ENCODE measurements at places on chromosomes 16 and 17. TPM values are rescaled to one million over a fixed set of nuclear protein-coding genes. Genes with fewer than 3 reads are reported as not detected.

GRCh38 chr16:57041182-57042156, 50.9 kb upstream of the CPNE2 start:
- H3K36me3 ChIP-seq = peaks cover 61% of the 10 kb centered on the region
- H3K4me3 ChIP-seq = peak overlapping the region; percentile 51
- no peaks in the 10 kb centered on the region for H3K27me3 ChIP-seq
- H3K27ac ChIP-seq = peak overlapping the region; percentile 73
- peak; percentile 88 for DNase-seq
- H3K4me1 ChIP-seq = peaks cover 90% of the 10 kb centered on the region

GRCh38 chr17:44794851-44795413, 35.2 kb downstream of the GJC1 start:
- no peak for DNase-seq
- H3K4me1 ChIP-seq = no peaks in the 10 kb centered on the region

DNA sequence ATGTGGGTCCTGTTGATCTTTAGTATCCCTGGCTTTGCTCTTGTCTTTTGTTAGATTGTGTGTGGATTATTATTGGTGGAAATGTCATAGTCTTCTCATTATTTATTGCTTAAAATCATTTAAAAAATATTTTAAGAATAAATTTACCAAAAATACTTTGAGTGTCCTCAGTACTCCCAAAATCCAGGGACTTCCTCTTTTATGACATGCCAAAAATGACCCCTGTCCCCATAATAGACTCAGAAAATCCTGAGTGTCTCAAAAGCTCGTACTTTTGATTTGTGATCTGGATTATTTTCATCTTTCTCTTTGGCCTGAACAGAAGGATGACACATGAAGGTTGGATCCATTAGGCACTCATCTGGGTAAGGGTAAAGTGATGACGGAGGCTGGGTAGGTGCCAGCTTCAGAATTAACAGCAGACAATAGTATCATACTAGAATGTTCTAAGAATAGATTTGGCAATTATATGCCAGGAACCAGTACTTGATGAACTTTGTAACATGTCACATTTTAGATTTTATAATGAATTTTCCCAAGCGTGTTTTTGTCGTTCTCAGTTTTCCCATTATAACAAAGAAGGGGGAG, 602.2 kb upstream of the CDH8 start:
- H3K4me3 ChIP-seq = no peak overlapping the region
- H3K4me1 ChIP-seq = no peaks in the 10 kb centered on the region
- no peaks in the 10 kb centered on the region for H3K36me3 ChIP-seq
- H3K27ac ChIP-seq = no peak overlapping the region
- no peaks in the 10 kb centered on the region for H3K27me3 ChIP-seq

GRCh38 chr17:33811984-33812577, 443.0 kb upstream of the CCL2 start:
- H3K4me1 ChIP-seq = no peaks in the 10 kb centered on the region
- no peaks in the 10 kb centered on the region for H3K36me3 ChIP-seq
- no peaks in the 10 kb centered on the region for H3K27me3 ChIP-seq
- DNase-seq = no peak

DNA sequence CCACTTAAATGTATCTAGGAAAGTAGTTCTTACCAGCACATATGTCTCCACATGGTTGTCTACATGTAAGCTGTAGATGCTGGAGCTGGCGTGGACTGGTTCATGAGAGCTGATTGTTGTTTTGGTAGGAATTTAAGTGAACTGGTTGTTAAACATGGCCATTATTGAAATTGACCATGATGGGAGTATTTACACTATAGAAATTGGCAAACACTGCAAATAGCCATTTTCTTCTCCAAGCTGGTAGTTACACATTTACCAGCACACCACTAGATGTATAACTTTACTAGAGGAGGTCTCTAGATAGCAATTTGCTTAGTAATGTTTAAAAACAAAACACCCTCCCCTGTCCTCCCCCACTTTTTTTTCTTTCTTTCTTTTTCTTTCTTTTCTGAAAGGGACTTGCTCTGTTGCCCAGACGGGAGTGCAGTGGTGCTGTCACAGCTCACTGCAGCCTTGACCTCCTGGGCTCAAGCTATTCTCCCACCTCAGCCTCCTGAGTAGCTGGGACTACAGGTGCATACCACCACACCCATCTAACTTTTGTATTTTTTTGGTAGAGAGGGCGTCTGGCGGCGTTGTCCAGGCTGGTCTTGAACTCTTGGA, 24.2 kb downstream of the IGSF6 start:
- H3K4me3 ChIP-seq = no peak overlapping the region
- no peaks in the 10 kb centered on the region for H3K27me3 ChIP-seq
- peaks cover 14% of the 10 kb centered on the region for H3K36me3 ChIP-seq
- DNase-seq = no peak

GRCh38 chr16:55510185-55510805, 1.4 kb downstream of the LPCAT2 start:
- no peaks in the 10 kb centered on the region for H3K36me3 ChIP-seq
- H3K4me3 ChIP-seq = no peak overlapping the region
- no peak for DNase-seq
- H3K4me1 ChIP-seq = no peaks in the 10 kb centered on the region
- peaks cover 3% of the 10 kb centered on the region for H3K27me3 ChIP-seq

DNA sequence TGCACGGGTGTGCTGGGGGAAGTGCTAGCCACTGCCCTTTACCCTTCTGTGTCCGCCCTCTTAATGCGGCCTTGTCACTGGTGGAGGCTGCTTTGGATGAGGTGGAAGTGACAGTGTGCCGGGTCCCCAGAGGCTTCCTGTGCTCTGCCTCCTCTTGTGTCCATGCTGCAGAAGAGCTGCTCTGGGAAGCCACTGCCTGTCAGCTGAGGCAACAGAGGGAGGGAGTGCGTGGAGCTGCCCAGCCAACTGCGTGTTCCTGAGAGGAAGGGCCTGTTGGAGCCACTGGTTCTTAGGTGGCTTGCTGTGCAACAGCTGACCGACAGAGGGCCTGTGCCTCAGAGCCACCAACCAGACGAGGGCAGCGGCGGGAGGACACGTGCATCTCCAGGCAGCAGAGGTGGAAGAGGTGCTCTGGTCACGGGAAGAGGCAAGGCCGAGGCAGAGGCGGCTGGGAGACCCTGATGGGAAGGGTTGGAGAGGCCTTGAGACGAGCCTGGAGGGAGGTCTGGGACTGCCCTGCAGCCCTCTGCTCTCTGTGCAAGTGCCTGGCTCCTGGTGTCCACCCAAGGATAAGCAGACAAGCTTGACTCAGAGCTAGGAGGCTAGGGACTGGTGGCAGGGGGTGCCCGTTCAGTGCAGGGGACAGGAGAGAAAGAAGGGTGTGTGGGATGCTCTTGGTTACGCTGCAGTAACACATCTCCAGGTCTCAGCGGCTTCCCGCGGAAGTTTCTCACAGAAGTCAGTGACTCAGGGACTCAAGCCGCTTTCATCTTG, 25.4 kb downstream of the B9D1 start:
- no peaks in the 10 kb centered on the region for H3K27me3 ChIP-seq
- no peak overlapping the region for H3K4me3 ChIP-seq
- H3K27ac ChIP-seq = no peak overlapping the region
- no peaks in the 10 kb centered on the region for H3K36me3 ChIP-seq
- no peaks in the 10 kb centered on the region for H3K4me1 ChIP-seq

GRCh38 chr17:4167786-4168185, 24.8 kb downstream of the CYB5D2 start:
- peaks cover 79% of the 10 kb centered on the region for H3K36me3 ChIP-seq
- H3K4me3 ChIP-seq = no peak overlapping the region
- no peaks in the 10 kb centered on the region for H3K27me3 ChIP-seq
- DNase-seq = peak; percentile 16
- no peaks in the 10 kb centered on the region for H3K4me1 ChIP-seq
- H3K27ac ChIP-seq = no peak overlapping the region

DNA sequence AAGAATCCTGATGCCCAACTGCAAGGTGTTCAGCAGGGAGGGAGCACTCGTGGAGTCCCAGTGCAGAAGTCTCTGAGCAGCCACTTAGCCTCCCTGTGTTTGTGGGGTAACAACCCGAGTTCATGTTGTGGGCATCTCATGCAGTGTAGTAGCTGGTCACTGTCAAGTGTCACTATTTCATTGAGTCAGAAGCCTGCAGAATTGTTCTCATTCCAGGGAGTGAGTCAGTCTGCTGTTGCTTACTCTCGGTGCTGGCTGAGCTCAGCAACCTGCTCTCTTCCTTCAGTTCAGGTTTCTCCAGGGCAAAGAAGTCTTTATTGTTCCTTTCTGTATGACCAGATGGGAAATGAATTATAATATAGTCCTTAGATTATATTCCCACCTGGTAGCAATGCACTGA, 24.1 kb downstream of the HMOX2 start:
- no peak for DNase-seq
- H3K27me3 ChIP-seq = no peaks in the 10 kb centered on the region
- no peak overlapping the region for H3K27ac ChIP-seq
- no peak overlapping the region for H3K4me3 ChIP-seq
- peaks cover 12% of the 10 kb centered on the region for H3K36me3 ChIP-seq

DNA sequence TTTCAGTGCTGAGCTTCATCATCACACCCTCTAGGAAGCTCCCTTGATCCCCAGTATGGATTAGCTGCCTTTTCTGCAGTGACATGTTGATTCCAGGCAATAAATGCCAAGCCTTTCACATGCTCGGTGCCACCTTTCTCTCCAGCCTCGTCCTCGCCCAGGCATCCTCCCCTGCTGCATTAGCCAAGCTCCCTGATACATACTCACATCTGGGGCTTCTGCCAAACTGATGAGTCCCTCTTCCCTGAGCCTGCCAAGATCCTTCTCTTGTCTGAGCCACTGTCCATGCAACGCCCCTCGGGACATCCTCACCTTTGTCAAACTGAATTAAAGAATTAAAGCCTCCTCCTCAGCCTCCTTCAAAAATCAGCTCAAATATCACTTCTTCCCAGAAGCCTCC, 538.5 kb upstream of the CDH11 start:
- no peak overlapping the region for H3K4me3 ChIP-seq
- H3K4me1 ChIP-seq = no peaks in the 10 kb centered on the region
- no peaks in the 10 kb centered on the region for H3K27me3 ChIP-seq
- no peak for DNase-seq

- H3K4me1 ChIP-seq = peaks cover 7% of the 10 kb centered on the region
- peaks cover 3% of the 10 kb centered on the region for H3K27me3 ChIP-seq
- H3K36me3 ChIP-seq = no peaks in the 10 kb centered on the region
- no peak for DNase-seq
- H3K27ac ChIP-seq = no peak overlapping the region
- H3K4me3 ChIP-seq = no peak overlapping the region
These were observed 5.4 kb downstream of the FSCN2 start for GRCh38 chr17:81533339-81534141.

DNA sequence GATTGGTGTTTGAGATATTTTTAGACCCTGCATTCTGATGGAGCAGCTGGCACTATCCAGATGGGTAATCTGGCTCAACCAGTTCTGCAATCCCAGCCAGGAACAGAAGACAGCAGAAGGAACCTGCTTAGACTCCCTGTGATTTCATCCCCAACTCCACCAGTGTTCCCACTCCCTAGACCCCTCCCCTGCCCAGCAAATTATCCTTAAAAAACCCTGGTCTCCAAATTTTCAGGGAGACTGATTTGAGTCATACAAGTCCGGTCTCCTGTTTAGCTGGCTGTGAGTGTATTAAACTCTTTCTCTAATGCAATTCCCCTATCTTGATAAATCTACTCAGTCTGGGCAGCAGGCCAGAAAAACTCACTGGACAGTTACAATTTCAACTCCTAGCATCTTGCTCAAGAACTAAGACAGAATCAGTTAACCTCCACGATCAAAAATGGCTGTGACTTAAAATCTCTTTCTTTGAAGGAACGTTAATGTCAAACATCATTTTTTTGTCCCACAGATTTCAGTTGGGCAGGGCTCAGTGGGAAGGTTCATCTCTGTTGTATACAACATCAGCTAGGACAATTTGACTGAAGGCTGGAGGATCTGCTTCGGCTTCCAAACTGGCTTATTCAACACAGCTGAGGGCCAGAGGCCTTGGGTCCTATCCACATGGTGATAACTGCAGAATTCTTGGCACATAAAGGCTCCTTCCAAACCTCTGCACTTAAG, 4.9 kb upstream of the RBL2 start:
- no peak for DNase-seq
- H3K36me3 ChIP-seq = no peaks in the 10 kb centered on the region
- H3K4me3 ChIP-seq = no peak overlapping the region
- peaks cover 7% of the 10 kb centered on the region for H3K4me1 ChIP-seq
- no peak overlapping the region for H3K27ac ChIP-seq
- no peaks in the 10 kb centered on the region for H3K27me3 ChIP-seq

- no peak for DNase-seq
- H3K4me3 ChIP-seq = peak overlapping the region; percentile 94
- no peaks in the 10 kb centered on the region for H3K27me3 ChIP-seq
- H3K36me3 ChIP-seq = peaks cover 4% of the 10 kb centered on the region
These were observed 317 bp downstream of the TEFM start for GRCh38 chr17:30905742-30906100.

DNA sequence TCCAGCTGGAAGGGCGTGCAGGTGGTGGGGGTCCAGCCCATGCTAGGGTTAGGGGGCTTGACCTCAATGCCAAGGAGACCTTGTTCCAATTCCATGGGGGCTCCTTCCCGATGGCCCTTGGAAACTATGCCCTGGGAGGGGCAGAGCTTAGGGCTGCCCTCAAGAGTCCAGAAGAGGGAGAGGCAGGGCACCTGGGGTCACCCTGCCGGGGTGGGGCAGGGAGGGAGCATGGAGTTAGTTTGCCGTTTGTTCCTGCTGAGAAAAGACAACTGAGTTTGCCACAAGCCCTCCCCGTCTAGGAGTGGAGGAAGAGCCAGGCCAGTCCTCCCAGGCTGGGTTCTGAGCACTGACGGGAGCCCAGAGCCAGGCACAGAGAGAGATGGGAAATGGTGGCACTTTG, 21.4 kb downstream of the MMP15 start:
- H3K27me3 ChIP-seq = no peaks in the 10 kb centered on the region
- no peak overlapping the region for H3K27ac ChIP-seq
- H3K4me3 ChIP-seq = no peak overlapping the region
- no peak for DNase-seq
- no peaks in the 10 kb centered on the region for H3K36me3 ChIP-seq

- H3K36me3 ChIP-seq = no peaks in the 10 kb centered on the region
- no peaks in the 10 kb centered on the region for H3K4me1 ChIP-seq
- no peak overlapping the region for H3K27ac ChIP-seq
- no peak for DNase-seq
These were observed 212.3 kb downstream of the ZNF423 start for GRCh38 chr16:49643429-49644144.

- no peaks in the 10 kb centered on the region for H3K4me1 ChIP-seq
- H3K27me3 ChIP-seq = no peaks in the 10 kb centered on the region
- H3K36me3 ChIP-seq = no peaks in the 10 kb centered on the region
- no peak overlapping the region for H3K4me3 ChIP-seq
- no peak overlapping the region for H3K27ac ChIP-seq
These were observed 274.5 kb downstream of the C16orf95 start for GRCh38 chr16:87042551-87043230.

Gene CLEC19A
- total RNA-seq = not detected

Gene ABCA8
- not detected for total RNA-seq

Gene SEPTIN1
- 206 TPM for total RNA-seq

Gene ERN2
- not detected for total RNA-seq

Gene CCL1
- not detected for total RNA-seq

Gene KRTAP1-1
- total RNA-seq = not detected

Gene KCNJ2
- total RNA-seq = not detected

Gene TVP23A
- total RNA-seq = not detected

Data from CD4-positive, alpha-beta memory T cell (primary cell).